ENCODE measurements at places on chromosomes 11 and 22.

- no peak for DNase-seq
Measured at GRCh38 chr22:20584872-20585638, 77.6 kb downstream of the MED15 start.

GRCh38 chr11:131662993-131663392 is 292.6 kb downstream of the NTM start:
- no peak for DNase-seq

DNA sequence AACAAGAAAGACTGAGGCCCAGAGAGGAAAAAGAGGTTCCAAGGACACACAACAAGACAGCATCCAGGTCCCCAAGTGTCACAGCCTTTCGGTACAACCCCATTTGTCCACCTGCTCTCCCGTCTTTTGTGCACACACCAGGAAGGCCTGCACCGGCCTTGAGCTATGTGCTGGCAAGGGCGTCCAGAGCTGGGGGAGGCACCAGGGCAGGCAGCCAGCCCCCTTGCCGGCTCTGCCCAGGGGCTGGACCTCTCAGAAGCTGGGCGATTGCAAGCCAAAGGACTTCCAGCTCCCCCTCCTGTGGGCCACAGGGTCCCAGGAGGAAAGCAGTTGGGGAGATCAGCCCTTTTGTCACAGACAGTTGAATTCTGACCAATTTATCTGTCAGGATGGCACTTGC is 210.5 kb downstream of the MN1 start:
- DNase-seq, result no peak

DNA sequence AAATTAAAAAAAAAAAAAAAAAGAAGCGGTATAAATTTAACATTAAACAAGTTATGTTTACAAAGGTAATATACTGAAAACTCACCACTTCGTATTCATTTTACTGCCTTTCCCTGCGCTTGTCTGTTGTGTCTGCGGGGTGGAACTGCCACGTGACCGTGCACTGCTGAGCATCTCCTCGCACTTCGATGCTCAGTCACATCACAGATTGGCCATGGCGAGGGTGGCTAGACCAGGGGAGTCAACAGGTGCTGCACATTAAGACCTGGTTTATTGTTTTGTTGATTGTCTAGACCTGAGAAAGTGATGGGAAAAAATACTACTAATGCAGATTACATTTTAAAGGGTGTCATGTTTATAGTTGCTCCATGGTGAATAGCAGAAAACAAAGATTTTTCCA is 22.8 kb upstream of the TUB start:
- DNase-seq, result no peak

DNA sequence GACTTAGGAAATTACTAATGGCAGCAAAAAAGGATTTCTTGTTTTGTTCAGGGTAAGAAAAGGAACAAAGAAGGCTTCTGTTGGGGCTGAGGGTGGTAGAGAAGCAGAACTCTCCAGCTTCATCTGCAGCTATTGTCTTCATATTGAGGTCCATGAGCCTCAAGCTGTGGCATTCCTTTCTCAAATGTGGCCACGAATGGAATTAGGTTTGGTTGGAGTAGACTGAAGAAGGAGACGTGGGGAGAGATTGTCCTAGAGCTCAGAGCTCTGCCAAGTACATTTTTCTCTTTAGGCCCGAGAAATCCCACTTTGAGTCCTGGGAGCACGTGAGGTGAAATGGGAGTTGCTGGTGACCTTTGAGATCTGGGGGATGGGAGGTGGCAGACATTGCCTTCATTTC is 25.8 kb upstream of the MYOD1 start:
- no peak for DNase-seq

- DNase-seq, result no peak
Measured at GRCh38 chr11:15825976-15826650, 530.2 kb downstream of the SOX6 start.

Measured in NCI-H2081 treated with DMSO at 0.1 percent for 48 hours (cell line).